ENCODE measurements at places on chromosomes 6 and 20.

GRCh38 chr6:132768051-132768517, 10.4 kb upstream of the VNN2 start:
- no peak for ATAC-seq

- no peak for ATAC-seq
Measured at GRCh38 chr6:5989141-5989723, 17.5 kb downstream of the NRN1 start.

DNA sequence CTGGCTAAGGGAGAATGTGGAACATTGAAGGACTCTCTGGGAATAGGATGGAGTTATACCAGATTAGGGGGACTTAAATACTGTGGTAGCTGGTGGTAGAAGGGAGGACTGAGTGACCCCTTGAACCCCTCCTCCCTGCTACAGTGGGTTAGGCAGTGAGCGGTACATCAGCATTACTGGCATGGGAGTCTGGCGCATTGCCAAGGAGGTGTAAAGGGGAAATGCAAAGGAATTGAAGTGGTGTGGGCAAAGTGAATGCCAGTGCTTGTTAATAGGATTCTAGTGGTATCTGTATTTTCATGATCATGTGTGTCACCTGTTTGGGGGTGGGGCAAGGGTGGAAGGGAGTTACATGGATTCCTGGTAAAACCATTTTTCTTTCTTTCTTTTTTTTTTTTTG, 60.1 kb downstream of the GFRA4 start:
- ATAC-seq = no peak

DNA sequence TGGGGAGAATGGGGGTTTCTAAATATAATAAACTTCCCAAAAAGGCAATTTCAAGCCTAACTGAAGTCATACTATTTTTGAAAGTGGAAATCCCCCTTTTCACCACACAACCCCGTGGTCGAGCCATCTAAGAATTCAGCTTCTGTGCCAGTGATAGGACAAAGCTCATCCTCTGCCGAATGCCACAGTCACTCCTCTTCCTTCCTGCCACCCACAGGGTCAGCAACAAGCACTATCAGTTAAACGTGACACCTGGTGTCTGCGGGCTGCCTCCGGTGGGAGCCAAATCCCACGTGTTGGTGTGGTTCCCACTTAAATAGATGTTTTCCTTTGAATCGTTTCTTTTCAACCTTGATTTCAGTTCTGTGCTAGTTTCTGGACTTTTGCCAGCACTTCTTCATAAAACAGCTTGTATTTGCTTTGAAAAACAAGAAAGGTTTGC, 60.7 kb downstream of the TNFAIP3 start:
- ATAC-seq = no peak

DNA sequence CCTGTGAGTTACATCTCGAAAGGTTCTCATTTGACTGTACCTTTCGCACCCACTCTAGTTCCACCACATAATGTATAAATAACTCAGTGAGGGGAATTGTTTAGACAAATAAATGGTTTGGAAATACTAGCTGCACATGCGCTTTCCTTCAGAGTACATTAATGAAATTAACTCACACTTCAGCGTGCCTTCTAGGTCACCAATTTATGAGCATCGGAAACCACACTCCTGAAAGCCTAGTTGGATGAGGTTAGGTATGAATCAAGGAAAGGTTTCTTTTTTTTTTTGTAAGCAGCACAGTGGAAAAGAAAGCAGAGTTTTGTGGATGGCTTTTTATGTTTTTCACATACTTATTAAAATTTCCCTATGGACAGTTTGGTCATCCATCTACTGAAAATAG, 247.8 kb upstream of the TCF21 start:
- ATAC-seq = no peak

GRCh38 chr20:34164381-34164984, 52.4 kb upstream of the EIF2S2 start:
- peak; percentile 67 for ATAC-seq

- ATAC-seq = no peak
Measured at GRCh38 chr20:40335901-40336351, 353.1 kb downstream of the MAFB start.

GRCh38 chr20:25984933-25985332, 288.3 kb upstream of the ZNF337 start:
- ATAC-seq = no peak

- no peak for ATAC-seq
Measured at GRCh38 chr20:41574802-41575389, 43.3 kb downstream of the CHD6 start.

- ATAC-seq = no peak
Measured at GRCh38 chr6:299104-299980, 7.1 kb downstream of the DUSP22 start.

- ATAC-seq = peak; percentile 82
Measured at GRCh38 chr20:24469116-24469893, at the start of gene SYNDIG1. TSS of gene SYNDIG1 (plus strand) at chr20:24469629. CDS start at chr20:24543098, 73,469 bp downstream.

DNA sequence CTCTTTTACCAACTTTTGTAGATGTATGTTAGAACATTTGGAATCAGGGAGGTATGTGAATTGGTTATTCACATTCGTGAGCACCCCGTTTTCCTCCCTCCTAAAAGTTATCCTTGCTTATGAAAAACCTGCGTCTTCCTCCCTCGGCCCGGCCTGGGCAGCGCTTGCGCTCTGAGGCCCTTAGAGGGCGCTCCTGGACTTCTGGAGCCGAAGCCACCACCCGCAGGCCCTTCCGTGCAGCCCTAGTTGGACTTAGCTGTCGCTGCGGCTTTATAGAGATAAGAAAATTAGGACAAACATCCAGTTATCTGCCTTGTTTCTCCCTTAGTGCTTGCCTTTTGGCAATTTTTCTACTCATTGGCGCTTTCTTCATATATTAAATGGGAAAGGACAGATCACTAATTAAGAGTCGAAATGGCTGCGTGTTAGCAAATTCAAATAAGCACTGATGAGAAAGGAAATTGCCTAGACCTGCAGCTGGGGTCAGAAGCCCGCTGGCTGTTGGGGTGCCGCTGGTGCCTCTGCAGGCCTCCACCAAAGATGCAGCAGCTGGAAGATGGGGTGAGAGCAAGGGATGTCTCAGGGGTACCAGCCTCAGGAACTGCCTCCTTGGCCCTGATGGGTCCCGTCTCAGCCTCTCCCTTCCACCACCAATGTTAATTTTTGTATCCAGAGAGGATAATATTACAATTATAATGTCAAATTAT, 5.2 kb downstream of the FNDC1 start:
- ATAC-seq = peak; percentile 77

- no peak for ATAC-seq
Measured at GRCh38 chr20:62880935-62881661, 19.5 kb upstream of the TCFL5 start.

GRCh38 chr6:70086806-70087205, 216.1 kb downstream of the COL9A1 start:
- ATAC-seq = no peak

- no peak for ATAC-seq
Measured at GRCh38 chr6:137414599-137414998, 79.6 kb downstream of the OLIG3 start.

GRCh38 chr6:11368264-11368663, 135.8 kb upstream of the NEDD9 start:
- no peak for ATAC-seq

DNA sequence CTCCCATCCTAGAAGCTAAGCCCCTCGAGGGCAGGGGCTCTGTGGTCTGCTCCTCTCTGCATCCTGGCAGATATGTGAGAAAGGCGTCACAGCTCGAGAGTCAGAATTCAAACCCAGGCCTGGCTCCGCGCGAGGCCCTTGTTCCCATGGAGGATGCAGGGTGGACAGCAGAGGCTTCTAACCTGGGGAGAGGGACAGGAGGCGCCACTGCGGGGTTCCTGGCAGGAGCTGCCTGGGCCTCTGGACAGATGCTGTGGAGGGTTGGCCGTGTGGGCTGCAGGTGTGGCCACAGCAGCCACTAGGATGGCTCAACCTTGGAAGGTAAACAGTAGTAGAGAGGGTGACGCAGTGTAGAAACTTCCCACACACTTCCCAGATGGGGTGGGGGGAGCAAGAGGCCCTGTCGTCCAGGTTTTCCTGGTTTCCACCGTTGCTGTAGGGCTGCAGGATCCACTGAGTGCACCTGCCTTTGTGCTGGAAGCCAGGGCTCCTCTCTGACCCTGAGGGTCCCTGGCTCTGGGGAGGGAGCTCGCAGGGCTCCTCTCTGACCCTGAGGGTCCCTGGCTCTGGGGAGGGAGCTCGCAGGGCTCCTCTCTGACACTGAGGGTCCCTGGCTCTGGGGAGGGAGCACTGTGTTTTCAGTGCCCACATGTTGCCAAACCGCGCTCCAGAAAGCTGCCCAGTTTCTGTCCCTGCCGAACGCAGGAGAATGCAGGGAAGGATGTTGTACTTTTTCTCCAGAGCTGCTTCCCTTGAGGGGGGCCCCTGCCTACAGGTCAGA, 14.2 kb downstream of the RBM38 start:
- ATAC-seq = no peak

- peak; percentile 54 for ATAC-seq
Measured at GRCh38 chr20:1005452-1006027, 3.4 kb upstream of the RSPO4 start.

DNA sequence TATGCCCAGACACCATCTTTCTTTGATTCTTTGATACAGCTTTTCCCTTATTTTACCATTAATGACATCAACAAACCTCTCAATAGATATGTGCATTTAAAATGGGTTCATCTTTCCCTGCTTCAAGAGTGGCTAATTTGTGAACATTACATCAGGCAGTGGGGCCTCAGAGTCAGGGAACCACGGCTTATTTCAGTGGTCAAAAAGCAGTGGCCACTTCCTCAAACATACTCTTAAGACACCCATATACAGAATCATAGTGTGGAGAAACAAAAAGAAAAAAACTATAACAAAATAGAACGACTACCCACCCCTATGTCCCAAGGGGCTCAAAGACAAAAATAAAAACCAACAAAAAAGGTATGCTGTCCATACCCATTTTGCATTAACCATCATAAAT, 12.9 kb downstream of the SALL4 start:
- no peak for ATAC-seq

DNA sequence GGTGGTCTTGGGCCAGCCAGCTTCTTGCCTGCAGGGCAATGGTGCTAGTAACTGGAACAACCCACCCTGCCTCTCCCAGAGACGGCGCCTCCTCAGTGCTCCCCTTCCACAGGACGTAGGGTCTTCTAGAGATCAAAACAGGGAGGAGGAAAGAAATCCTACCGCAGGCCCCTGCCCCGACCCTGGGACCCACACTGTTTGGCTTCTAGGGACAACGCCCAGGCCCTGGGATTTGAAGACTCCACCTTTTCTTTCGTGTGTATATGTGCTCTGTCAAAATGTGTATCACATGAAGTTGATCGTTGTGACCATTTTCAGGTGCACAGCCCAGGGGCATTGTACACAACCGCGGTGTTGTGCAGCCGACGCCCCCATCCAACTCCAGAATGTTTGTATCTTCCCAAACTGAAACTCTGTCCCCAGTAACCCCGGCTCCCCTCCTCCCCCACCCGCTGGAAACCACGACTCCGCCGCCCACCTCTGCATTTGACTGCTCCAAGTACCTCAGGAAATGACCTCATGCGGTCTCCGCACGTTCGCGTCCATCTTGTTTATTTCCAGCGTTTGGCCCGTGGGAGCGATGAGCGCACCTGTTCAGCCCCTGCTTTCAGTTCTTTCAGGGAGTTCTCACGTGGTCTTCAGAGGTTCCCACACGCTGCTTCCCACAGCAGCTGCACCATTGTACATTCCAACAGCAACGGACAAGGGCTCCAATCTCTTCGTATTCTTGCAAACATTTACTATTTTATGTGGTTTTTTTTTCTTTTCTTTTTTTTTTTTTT, 3.4 kb upstream of the BHLHE23 start:
- no peak for ATAC-seq

- ATAC-seq = no peak
Measured at GRCh38 chr20:62864207-62864606, 2.6 kb upstream of the TCFL5 start.

DNA sequence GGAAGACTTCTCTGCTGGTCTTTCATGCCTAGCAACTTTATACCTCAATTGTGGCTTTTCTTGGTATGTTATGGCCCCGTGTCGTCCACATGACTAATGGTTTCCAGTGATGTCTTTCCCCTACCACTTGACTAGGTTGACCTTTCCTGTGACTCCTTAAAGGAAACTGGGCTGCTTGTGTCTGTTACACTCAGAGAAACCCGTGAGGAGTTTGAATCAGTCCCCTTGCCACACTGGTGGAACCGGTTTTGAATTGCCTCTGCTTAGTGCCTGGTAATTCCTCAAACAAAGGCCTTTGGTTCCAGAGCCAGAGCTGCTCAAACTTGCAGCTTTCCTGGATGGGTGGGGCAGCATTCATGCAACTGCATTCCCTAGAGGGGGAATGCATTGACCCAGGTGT, 21.9 kb downstream of the ECT2L start:
- ATAC-seq = no peak

- ATAC-seq = no peak
Measured at GRCh38 chr20:62611819-62612218, 30.5 kb upstream of the SLCO4A1 start.

- no peak for ATAC-seq
Measured at GRCh38 chr20:37282556-37282955, 6.9 kb upstream of the MANBAL start.

DNA sequence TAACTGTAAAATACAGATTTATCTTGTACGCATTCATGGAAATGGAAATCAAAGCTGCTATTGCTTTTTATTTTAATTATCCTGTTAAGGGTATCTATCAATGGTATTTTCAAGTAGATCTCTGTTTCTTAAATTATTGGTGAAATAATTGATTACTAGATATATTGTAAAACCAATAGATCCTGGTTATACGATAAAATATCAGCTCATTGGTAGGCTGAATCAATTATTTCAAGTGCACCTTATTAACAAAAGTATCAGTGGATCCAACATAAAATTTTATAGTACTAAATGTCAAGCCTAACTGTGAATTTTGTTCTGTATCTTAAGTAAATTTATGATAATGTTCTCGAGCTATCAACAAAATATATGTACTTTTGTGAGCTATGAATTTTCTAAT, 21.8 kb downstream of the PARD6B start:
- ATAC-seq = no peak

DNA sequence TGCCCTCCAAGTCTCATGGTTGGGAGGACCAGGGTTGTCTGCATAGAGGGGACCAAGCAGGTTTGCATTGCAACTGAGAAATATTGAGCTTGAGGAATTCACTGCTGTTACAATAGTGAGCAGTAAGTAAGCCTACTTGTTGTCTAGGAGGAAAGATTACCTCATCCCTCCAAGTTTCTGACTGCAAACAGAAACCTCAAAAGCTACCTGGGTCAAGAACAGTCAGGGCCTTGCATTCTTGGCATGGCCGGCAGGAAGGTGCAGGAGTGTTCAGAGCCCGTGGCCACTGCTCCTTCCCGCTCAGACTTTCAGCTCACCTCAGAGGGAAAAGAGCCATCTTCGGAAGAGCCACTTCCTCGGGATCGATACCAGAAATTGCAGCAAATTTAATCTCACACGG, 46.0 kb upstream of the DOK5 start:
- no peak for ATAC-seq
